Amniotic epithelial cell (primary cell): ENCODE measurements at places on chromosomes 16 and 17.

DNA sequence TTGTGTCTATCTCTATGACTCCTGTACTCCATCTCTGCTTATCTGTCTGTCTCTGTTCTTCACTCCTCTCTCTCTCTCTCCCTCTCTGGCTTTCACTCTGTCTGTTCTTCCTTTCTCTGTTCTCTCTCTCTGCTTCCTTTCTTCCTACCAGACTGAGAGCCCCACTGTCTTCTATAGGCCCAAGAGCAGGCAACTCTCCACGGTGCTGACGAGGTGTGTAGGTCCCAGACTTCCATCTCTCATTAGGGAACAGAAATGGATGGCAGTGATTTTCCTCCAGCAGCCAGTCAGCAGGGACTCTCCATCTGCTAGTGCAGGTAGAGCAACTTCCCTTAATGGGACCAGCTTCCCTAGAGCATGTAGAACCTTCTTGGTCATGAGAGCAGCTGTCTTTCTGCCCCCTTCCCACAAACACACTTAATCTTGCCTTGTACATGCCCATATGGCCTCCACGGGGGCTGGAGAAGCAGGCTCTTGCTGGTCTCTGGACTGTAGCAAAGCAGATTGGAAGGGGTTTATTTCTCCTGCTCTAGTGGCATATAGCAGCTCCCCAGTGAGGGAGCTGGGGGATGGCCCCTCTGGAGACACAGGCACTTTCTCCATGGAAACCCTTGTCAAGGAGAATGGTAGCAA is 47.8 kb upstream of the NLRP1 start:
- DNase-seq = no peak

GRCh38 chr17:39640591-39641031 is 3.7 kb downstream of the STARD3 start:
- DNase-seq = peak; percentile 32

GRCh38 chr16:11585460-11586377 is 1.0 kb downstream of the LITAF start:
- DNase-seq = no peak

- no peak for DNase-seq
Observed at GRCh38 chr17:66491213-66491612, 188.8 kb downstream of the PRKCA start.

GRCh38 chr17:43171586-43172487 is 823 bp downstream of the NBR1 start:
- DNase-seq = peak; percentile 100

- no peak for DNase-seq
Observed at GRCh38 chr17:63291258-63291657, 154.8 kb downstream of the CYB561 start.

- DNase-seq = no peak
Observed at GRCh38 chr16:58515871-58516767, 802 bp downstream of the SETD6 start.

DNA sequence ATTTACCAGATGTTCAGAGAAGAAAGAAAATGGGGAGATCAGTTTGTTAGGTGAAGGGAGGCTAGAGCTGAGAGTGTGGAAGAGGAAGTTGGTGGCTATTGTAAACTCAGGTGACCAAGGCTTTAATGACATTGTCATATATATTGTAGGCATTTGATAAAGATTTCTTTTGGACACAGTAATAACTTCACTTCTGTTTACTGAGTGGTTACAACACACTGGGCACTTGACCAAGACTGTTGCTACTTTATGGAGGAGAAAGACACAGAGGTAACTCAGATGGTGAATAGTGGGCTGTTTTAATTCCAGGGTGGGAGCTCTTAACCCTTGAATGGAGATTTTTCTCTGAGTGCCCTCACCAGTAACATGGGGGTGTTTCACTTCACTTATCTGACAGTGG is 46.0 kb downstream of the TNRC6A start:
- DNase-seq = peak; percentile 58

GRCh38 chr16:70630960-70631745 is 15.2 kb upstream of the IL34 start:
- DNase-seq = no peak
